ENCODE measurements at places on chromosomes 13 and 19. TPM values are rescaled to one million over a fixed set of nuclear protein-coding genes. Genes with fewer than 3 reads are reported as not detected.

Gene DPF1
- total RNA-seq: 2.0 TPM

DNA sequence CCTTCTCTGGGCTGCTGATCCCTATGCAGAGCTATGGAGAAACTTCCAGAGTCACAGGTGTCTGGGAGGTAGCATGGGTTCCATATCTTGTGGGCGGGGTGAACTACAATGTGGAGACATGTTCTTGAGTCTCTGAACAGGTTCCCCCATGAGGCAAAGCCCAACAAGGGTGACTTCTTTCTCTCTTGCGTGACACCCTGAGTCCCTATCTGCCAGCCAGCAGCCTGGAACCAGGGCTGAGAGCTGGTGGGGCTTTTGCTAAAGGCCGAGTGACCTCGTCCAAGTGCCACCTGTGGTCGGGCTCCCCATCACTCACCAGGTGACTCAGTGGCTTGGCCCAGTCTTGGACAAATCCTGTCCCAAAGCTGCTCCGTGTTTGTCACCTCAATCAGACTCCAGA lies 88.0 kb upstream of the ZNF536 start:
- no peak for DNase-seq

DNA sequence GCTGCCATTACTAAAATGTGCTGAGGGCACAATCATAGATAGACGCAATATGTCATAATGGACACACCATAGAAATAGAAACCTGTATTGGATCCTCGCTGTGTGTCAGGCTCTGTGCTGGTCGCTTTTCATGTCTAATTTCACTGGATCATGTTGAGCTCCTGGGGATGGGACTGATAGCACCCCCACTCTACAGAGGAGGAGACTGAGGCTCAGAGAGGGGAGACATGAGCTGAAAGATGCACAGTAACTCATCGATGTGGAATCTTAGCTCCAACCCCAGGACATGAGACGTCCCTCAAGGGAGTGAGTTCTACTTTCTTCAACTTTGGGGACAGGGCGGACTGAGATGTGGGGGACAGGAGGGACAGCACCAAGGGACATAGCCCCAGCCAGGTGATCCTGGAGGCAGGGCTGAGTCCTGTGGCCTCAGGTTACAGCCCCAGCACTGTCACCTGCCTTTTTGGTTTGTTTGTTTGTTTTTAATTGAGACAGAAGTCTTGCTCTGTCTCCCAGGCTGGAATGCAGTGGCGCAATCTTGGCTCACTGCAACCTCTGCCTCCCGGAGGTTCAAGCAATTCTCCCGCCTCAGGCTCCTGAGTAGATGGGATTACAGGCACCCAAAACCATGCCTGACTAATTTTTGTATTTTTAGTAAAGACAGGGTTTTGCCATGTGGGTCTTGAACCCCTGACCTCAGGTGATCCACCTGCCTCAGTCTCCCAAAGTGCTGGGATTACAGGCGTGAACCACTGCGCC lies 6.6 kb upstream of the GIPC1 start:
- DNase-seq: no peak

- DNase-seq: peak; percentile 70
Observed at GRCh38 chr13:49146950-49147355, 73.2 kb upstream of the MLNR start.

- no peak for DNase-seq
Observed at GRCh38 chr19:10805758-10806247, 30.2 kb downstream of the TMED1 start.

GRCh38 chr13:27476943-27477703 lies 26.8 kb upstream of the MTIF3 start:
- no peak for DNase-seq
